CD8-positive, alpha-beta T cell (primary cell): ENCODE measurements at places on chromosomes 6 and 20.

DNA sequence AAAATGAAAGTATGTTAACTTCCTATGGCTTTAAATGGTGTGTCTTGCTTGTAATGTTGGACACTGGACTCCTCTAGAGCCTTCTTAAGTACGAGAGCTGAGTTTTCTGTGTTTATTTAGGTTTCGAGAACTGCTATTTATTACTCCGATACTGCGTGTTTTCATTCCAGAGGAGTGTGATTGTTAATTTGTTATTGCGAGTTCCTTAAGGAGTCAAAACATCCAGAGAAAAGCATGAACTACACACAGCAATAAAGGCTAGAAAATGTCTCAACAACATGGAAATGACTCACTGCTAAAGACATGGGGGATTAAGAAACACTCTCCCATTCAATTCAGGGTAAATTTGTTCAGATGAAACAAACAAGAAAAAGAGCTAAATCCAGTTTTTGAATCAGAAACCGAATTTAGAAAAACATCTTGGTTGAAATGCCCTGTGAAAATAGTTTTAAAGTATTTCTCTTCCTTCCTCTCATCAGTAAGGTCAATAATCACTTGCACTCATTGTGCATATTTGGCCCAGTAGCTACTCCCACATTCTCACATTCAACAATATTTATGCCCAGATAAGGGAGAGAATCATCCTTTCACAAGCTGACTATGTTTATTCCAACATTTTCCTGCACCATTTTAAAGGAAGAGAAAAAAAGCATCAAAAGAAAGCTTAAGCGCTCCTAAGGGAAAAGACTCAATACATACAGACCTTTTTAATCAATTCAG is 36.0 kb downstream of the ATXN1 start:
- DNase-seq = no peak

DNA sequence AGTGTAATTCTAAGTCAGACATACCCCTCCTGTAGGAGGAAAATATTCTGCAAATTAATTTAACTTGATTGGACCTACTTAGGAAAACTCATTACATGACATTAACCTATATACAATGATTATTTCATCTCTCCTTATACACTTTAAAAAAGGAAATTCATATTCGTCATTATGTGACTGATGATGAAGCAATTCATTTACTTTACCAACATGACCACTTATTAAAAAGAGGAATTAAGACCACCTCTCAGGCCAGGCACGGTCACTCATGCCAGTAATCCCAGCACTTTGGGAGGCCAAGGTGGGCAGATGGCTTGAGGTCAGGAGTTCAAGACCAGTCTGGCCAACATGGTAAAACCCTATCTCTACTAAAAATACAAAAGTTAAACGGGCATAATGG is 11.6 kb downstream of the AKIRIN2 start:
- no peak for DNase-seq

- no peak for DNase-seq
Measured at GRCh38 chr6:135390458-135390857, 107.1 kb downstream of the AHI1 start.

DNA sequence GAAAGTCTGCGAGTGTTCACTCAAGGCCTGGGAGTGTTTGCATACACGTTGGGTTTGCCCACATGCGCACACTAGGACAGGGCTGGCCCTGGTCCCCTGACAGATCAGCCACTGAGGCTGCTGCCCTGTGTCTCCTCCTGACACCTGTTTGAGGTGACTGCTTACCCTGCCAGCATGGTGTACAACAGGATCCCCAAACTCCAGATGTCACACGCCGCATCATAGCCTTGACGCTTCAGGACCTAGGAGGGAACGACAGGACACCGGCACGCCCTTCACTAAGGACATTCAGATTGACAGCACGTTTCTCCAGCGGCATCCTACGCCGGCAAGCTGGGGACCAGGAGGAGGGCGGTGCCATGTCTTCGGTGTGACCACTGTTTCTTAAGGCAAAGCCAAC is 37.0 kb upstream of the MPC1 start:
- DNase-seq = no peak

GRCh38 chr6:151436300-151436699 is 15.6 kb downstream of the RMND1 start:
- DNase-seq = no peak

GRCh38 chr20:39706184-39706663 is 744.1 kb downstream of the DHX35 start:
- DNase-seq = no peak

GRCh38 chr6:36863670-36864540 is 10.7 kb downstream of the PPIL1 start:
- no peak for DNase-seq

GRCh38 chr20:20992277-20992676 is 113.9 kb downstream of the LINC00237 start:
- DNase-seq = no peak

DNA sequence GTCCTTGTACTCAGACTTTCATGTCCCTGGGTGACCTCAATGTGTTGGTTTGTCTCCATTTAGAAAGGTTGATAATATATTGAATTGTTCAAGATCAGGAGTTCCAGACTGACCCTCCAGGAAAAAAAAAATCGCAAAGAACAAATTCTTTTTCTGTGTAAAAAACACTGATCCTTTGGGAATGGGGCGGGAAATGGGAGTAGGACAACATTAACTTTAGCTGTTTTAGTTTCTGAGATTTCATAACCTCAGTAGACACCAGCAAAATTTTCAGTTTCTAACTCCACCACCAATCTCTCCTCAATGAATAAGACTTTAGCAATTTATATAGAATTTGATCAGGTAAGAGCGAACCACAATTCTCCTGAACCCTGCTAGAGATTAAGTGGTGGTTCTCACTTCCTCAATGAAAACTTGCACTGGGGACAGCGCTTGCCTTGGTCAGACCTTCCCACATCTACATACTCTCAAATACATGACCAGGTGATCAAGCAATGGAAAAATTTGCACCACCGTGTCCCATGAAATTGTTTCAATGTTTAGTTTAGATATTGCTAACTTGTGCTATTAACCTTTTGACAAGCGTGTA is 231.2 kb upstream of the PLN start:
- no peak for DNase-seq
